ENCODE measurements at places on chromosomes 12 and 14. TPM values are rescaled to one million over a fixed set of nuclear protein-coding genes. Genes with fewer than 3 reads are reported as not detected.

DNA sequence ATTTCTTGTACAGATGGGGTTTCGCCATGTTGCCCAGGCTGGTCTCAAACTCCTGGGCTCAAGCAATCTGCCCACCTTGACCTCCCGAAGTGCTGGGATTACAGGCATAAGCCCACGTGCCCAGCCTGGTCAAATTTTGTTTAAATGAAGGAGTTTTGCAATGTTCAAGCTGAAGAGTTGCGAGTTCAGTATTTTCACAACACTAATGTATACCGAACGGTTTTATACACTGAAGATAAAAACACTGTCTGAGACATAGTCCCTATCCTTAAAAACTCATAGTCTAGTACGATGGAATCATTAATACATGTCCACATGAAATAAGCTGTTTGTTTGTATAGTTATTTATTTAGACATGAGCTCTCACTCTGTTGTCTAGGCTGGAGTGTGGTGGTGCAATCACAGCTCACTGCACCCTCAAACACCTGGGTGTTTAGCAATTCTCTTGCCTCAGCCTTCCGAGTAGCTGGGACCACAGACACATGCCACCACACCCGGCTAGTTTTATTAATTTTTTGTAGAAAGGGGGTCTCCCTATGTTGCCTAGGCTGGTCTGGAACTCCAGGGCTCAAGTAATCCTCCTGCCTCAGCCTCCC is 15.4 kb downstream of the TRAPPC6B start:
- H3K36me3 ChIP-seq: no peaks in the 10 kb centered on the region
- H3K27ac ChIP-seq: no peak overlapping the region
- H3K27me3 ChIP-seq: no peaks in the 10 kb centered on the region
- H3K4me3 ChIP-seq: no peak overlapping the region
- DNase-seq: no peak

DNA sequence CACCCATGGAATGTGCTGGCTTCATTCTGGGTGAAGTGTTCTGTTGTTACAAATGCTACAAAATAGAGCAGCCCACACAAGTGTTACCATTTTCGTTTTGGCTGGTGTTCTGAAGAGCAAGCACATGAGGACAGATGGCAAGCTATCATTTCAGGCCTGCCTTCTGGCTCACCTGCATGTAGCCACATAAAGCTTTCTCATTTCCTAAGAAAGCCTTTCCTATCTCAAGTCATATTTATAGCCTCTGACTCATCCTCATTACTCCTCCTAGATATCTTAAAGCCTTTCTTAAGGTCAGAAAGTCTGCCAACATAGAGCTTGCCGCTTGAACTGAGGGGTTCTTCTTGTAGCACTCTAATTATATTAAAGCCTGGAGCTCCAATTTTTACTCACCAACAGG is 89.0 kb downstream of the PTPRR start:
- no peak overlapping the region for H3K4me3 ChIP-seq
- H3K27ac ChIP-seq: no peak overlapping the region
- DNase-seq: no peak
- no peaks in the 10 kb centered on the region for H3K27me3 ChIP-seq

The CEBPE gene
- not detected for total RNA-seq

GRCh38 chr12:57726151-57726883 is 12.2 kb downstream of the AGAP2 start:
- no peaks in the 10 kb centered on the region for H3K27me3 ChIP-seq
- H3K27ac ChIP-seq: peak overlapping the region; percentile 80
- peaks cover 5% of the 10 kb centered on the region for H3K4me1 ChIP-seq

GRCh38 chr12:132131229-132131628 is 12.9 kb downstream of the DDX51 start:
- DNase-seq: no peak
- H3K27ac ChIP-seq: no peak overlapping the region
- no peaks in the 10 kb centered on the region for H3K27me3 ChIP-seq

DNA sequence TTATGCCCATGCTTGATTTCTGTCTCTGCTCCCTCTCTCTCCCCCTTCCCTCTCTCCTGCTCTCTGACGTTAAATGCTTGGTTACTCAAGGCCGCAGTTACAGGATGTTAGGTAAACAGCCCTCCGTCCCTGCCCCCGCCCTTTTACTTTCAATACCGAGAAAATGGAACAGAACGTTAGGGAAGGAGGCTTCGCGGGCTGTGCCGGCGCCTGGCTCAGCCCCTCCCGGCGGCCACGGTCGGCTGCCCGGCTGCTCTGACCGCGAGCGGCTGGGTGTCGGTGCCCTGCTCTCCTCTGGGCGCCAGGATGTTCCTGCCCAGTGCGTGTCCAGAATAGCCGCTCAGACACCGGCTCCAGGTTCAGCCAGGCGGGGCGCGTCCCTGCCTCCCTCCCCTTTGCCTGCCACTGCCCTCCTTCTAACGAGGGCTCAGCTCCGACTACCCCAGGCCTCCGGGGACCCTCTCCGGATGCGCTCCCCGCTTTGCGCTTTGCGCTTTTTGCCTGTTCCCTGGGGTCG is 166.1 kb downstream of the ADCK1 start:
- no peaks in the 10 kb centered on the region for H3K36me3 ChIP-seq
- H3K27ac ChIP-seq: no peak overlapping the region
- peak overlapping the region; percentile 59 for H3K4me3 ChIP-seq
- no peaks in the 10 kb centered on the region for H3K27me3 ChIP-seq

DNA sequence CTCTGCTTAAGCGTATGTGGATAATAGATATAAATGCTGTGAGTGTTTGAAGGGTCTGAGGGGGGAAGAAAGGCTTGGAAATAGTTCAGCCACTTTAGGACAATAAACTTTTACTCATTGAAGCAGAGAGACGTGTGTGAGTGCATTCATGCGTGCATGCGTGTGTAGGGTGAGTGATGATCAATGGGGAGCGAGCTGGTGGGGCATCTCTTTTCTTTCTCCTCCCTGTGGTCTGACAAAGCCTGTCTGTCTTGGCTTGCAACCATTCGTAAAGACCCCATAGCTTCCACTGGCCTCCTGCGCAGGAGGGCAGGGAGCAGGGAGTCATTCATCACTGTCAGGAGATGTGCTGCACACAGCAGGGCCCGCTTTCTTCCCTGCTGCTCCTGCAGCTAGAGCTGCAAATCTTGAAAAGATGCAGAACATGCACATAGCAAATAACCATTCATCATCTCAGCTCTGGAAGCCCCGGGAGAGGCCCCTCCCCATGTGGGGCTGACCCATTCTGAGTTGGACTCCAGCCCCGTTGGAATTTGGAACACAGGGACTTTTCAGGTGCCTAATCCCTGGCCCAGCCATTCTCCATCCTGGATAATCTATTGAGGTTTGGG is 223.2 kb downstream of the PPM1H start:
- H3K27me3 ChIP-seq: no peaks in the 10 kb centered on the region
- H3K27ac ChIP-seq: peak overlapping the region; percentile 92
- no peak for DNase-seq
- no peak overlapping the region for H3K4me3 ChIP-seq
- peaks cover 10% of the 10 kb centered on the region for H3K4me1 ChIP-seq

GRCh38 chr12:97246368-97246767 is 216.2 kb upstream of the RMST start:
- DNase-seq: no peak
- H3K4me1 ChIP-seq: no peaks in the 10 kb centered on the region
- H3K4me3 ChIP-seq: no peak overlapping the region
- no peaks in the 10 kb centered on the region for H3K36me3 ChIP-seq

- H3K4me3 ChIP-seq: no peak overlapping the region
- DNase-seq: no peak
- H3K36me3 ChIP-seq: no peaks in the 10 kb centered on the region
- no peaks in the 10 kb centered on the region for H3K27me3 ChIP-seq
- H3K27ac ChIP-seq: peak overlapping the region; percentile 54
- H3K4me1 ChIP-seq: no peaks in the 10 kb centered on the region
Measured at GRCh38 chr12:121287267-121287954, 9.1 kb downstream of the CAMKK2 start.

DNA sequence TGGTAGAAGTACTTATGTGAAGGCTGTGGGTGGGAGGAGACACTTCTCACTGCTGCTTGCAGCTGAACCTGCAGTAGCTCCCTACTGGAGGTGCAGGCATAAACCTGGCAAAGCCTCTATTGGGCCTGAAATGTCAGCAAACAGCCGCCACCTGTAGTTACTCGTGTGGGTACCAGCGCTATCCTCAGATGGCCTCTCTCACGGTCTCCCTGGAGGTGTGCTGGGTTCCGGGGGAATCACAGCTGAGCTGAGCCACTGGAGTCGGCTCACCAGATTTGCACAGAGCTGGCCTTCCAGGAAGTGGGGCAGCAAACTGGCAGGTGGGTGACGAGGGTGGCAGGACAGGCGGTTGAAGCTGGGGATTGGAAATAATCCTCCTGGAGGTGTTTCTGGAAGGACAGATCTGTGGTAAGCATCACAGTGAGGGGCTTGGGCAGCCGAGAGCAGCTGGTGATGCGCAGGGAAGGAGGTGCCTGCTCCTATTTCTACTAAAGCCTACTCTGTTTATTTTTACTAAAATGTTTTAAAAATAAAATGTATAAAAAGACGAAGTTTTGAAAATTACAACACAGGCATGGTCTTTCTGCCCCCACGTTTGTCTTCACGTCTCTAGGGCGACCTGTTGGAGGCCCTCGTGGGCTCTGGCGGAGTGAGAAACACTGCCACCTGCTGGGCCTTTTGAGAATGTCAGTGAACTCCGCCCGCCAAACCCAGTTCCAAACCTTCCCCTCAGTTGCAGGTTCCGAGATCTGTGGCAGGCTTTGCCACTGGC is 67.8 kb upstream of the PLEKHG3 start:
- no peaks in the 10 kb centered on the region for H3K4me1 ChIP-seq
- H3K27ac ChIP-seq: no peak overlapping the region
- no peaks in the 10 kb centered on the region for H3K36me3 ChIP-seq
- peak; percentile 67 for DNase-seq

DNA sequence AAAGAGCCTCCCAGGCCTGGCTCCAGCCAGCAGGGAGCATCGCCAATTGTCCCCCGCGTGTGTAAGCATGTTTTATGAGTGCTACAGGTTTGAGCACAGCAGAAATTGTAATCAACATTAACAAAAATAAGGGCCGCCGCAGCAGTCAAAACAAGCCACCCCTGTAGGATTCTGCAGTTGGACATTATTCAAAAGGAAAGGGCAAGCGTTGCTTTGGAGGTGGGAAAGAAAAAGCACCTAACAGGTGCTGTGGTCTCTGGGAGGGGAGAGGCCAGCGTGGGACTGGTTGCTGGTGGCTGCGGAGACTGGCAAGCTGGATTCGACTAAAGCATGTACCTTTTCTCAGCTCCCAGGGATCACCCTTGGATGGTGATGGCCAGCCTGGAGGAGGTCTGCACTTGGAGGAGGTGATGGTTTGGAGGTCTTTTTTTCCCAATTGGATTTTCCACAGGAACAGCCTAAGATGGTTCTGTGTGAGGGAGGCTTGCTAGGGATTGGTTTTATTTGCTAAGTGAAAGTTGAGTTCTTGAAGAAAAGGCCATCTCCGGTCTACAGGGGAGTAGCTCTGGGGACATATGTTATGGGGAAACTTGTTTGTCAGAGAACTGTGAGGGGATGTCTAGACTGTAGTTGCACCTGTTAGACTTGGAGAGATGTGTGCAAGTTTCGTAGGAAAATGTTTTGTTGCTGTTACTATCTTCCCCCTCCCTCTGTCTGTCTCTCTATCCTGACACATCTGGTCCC is 2.0 kb downstream of the DYRK2 start:
- H3K4me3 ChIP-seq: peak overlapping the region; percentile 95
- H3K4me1 ChIP-seq: peaks cover 9% of the 10 kb centered on the region
- no peak for DNase-seq
- H3K27ac ChIP-seq: peak overlapping the region; percentile 96
- no peaks in the 10 kb centered on the region for H3K27me3 ChIP-seq

DNA sequence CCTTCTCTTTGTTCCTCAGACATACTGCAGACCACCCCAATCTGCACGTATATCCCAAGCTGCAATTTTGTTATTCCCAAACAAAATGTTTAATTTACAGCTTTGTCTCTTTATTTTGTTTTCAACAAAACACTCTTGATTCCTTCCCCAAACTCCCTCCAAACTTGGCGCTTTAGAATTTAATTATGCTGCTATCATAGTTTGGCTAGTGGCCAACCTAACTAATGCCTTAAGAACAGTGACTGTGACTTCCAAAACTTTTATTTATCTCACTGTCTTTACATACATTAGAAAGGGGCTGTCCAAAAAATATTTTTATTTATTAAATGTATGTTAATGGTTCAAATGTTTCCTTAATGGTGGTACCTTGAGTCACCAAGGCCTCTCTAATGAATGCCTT is 7.1 kb downstream of the TMBIM4 start:
- H3K27me3 ChIP-seq: no peaks in the 10 kb centered on the region
- no peak for DNase-seq
- no peaks in the 10 kb centered on the region for H3K4me1 ChIP-seq
- H3K27ac ChIP-seq: no peak overlapping the region

- H3K4me3 ChIP-seq: no peak overlapping the region
- DNase-seq: no peak
- no peaks in the 10 kb centered on the region for H3K27me3 ChIP-seq
- H3K4me1 ChIP-seq: no peaks in the 10 kb centered on the region
Measured at GRCh38 chr12:30582943-30583342, 112.7 kb downstream of the IPO8 start.

GRCh38 chr14:61609884-61610283 is 85.4 kb upstream of the HIF1A start:
- no peaks in the 10 kb centered on the region for H3K36me3 ChIP-seq
- no peaks in the 10 kb centered on the region for H3K4me1 ChIP-seq
- H3K4me3 ChIP-seq: no peak overlapping the region
- peak overlapping the region; percentile 70 for H3K27ac ChIP-seq
- no peak for DNase-seq
- H3K27me3 ChIP-seq: no peaks in the 10 kb centered on the region

GRCh38 chr12:54765652-54766051 is 88.7 kb upstream of the MUCL1 start:
- no peaks in the 10 kb centered on the region for H3K36me3 ChIP-seq
- H3K4me3 ChIP-seq: no peak overlapping the region
- no peak for DNase-seq
- no peak overlapping the region for H3K27ac ChIP-seq
- no peaks in the 10 kb centered on the region for H3K4me1 ChIP-seq

- no peak for DNase-seq
- no peaks in the 10 kb centered on the region for H3K4me1 ChIP-seq
- H3K4me3 ChIP-seq: no peak overlapping the region
- H3K36me3 ChIP-seq: no peaks in the 10 kb centered on the region
- no peaks in the 10 kb centered on the region for H3K27me3 ChIP-seq
- H3K27ac ChIP-seq: peak overlapping the region; percentile 99
Measured at GRCh38 chr12:10211101-10211939, 1.4 kb upstream of the GABARAPL1 start.

GRCh38 chr14:59182641-59183040 is 5.8 kb upstream of the DAAM1 start:
- DNase-seq: no peak
- H3K27ac ChIP-seq: no peak overlapping the region
- no peak overlapping the region for H3K4me3 ChIP-seq
- H3K4me1 ChIP-seq: no peaks in the 10 kb centered on the region
- H3K27me3 ChIP-seq: no peaks in the 10 kb centered on the region

The MIS18BP1 gene
- 46.7 TPM for total RNA-seq

The RIPK3 gene
- total RNA-seq: 12.0 TPM

DNA sequence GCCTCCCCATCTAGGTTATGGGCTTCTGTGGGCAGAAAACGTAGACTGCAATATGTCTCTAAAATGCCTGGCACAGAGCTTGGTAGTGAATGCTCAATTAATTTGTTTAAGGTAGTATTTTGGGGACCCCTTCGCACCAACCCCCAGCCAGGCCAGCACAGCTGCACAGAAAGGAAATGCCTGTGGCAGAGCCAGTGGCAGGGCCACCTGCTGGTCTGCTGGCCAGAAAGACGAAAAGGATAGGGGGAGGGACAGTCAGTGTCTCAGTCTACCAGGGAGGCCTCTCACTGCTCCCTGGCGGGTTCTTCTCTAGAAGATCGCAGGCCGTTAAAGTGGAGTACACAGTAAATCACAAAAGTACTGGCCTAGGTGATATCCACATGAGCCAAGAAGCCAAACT is 3.5 kb downstream of the RAB15 start:
- H3K36me3 ChIP-seq: no peaks in the 10 kb centered on the region
- H3K4me3 ChIP-seq: no peak overlapping the region
- no peaks in the 10 kb centered on the region for H3K27me3 ChIP-seq
- H3K4me1 ChIP-seq: no peaks in the 10 kb centered on the region
- H3K27ac ChIP-seq: peak overlapping the region; percentile 41
- DNase-seq: no peak

The TAS2R31 gene
- total RNA-seq: 6.9 TPM

The IAPP gene
- not detected for total RNA-seq
